ENCODE measurements at places on chromosomes 6 and 20. TPM values are rescaled to one million over a fixed set of nuclear protein-coding genes. Genes with fewer than 3 reads are reported as not detected.

The FAM83C gene
- not detected for polyA plus RNA-seq

The TMC2 gene
- not detected for polyA plus RNA-seq

The BANF2 gene
- not detected for polyA plus RNA-seq

DNA sequence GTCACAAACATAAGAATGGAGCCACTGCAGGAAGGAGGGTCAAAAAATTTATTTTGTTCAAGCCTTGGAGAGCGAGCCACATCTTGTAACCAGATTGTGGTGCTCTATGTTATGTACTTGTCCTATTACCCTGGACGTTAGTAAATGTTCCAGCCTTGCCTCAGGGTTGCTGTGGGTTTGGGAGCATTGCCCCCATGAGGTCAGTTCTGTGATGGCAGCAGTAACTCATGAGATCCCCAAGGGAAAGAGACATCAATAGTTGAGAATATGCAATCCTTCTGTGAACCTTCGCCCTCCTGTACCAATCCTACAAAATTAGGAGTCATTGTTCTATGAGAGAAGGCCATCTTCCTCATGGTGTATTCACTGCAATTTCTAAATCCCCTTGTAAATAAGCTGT is 16.4 kb upstream of the CFAP206 start:
- DNase-seq: no peak

GRCh38 chr6:41258196-41258493 is 28.3 kb downstream of the TREM1 start:
- no peak for DNase-seq

DNA sequence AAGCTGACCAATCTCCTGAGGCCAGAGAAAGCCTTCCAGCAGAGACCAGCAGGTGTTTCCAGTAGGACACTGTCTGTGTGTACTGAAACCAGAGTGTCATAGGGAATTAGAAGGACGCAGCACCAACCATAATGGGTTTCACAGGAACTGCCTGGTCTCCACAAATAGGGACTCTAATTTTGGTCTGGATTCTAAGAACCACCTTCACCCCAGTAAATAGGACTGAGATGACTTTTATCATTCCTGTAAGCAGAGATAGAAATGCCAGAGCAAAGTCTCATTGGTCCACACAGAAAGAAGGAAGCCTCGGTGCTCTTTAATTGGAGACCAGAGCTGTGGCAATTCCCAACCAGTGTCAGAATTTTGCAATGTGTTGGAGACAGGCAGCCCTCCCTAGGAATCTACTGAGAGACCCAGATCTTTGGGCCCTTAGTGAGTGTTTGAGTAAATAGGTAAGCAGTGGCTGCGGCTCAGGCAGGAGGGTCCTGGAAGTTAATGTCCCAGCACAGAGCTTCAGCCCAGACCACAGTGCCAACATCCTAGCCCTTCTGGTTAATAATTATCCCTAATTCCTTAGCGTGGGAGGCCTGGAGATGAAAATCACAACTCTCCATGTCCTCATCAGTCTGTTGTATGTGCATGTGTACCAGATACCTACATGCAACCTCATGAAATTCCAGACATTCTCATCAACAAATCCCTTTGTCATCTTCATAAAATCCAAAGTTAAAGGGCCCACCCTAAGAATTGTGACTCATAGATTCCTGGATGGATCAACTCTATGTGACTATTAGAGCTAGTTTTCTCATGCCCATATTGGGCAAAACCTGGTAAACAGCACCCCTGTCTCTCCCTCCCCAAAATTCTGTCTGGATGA is 81.2 kb downstream of the UNC5CL start:
- DNase-seq: peak; percentile 83

DNA sequence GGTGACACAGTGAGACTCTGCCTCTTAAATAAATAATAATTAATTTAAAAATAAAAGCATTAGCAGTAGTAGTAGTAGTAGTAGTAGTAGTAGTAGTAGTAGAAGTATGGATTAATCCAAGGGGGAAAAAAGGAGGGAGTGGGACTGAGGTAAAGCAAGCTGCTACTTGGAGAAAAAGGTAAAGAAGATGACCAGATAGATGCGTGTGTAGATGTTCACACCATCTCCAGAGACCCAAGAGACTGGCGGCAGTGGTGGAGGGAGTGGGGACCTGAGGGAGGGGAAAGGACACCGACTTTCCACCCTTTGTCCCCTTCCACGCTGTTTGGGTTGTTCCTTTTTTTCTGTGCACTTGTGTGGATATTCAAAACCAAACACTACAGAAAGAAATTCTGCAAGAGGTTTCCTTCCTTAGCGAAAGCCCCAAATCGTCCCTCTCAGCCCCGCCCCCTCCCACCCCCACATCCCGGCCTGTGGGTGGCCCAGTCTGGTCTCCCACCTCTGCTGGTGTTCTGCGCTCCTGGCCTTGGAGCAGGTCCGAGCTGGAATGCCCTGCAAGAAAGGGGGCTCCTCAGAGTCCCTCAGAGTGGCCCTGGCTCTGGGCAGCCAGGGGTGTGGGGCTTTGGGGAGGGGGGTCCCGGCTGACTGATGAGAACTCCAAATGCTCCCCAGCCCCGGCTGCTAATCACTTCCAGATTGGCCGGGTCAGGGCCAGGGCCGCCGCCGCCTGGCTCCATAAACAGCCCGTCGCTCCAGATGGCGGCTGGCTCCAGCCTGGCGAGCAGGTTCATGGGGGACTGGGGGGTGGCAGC is 60.2 kb downstream of the UBE2V1 start:
- DNase-seq: no peak

- no peak for DNase-seq
Measured at GRCh38 chr6:136226027-136226673, 24.0 kb downstream of the MTFR2 start.

DNA sequence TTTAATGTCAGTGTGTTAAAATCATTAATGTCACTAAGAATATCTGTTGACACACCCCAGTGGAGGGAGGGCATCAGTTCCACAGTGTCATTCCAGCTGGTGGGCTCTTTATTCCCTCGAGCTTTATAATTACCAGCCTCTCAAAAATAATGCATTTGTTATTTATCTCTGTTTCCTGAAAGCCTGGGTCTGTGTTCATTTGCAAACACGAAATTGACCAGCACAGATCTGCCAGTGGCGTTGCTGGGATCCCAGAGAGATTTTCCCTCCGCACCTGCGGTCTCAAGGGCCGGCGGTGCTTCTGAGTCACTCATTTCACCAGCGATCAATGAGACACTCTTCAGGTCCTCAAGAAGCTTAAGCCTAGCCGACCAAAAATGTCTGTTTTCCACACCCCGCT is 5.7 kb upstream of the PYGB start:
- DNase-seq: no peak

- DNase-seq: peak; percentile 58
Measured at GRCh38 chr20:41587956-41588355, 30.2 kb downstream of the CHD6 start.

DNA sequence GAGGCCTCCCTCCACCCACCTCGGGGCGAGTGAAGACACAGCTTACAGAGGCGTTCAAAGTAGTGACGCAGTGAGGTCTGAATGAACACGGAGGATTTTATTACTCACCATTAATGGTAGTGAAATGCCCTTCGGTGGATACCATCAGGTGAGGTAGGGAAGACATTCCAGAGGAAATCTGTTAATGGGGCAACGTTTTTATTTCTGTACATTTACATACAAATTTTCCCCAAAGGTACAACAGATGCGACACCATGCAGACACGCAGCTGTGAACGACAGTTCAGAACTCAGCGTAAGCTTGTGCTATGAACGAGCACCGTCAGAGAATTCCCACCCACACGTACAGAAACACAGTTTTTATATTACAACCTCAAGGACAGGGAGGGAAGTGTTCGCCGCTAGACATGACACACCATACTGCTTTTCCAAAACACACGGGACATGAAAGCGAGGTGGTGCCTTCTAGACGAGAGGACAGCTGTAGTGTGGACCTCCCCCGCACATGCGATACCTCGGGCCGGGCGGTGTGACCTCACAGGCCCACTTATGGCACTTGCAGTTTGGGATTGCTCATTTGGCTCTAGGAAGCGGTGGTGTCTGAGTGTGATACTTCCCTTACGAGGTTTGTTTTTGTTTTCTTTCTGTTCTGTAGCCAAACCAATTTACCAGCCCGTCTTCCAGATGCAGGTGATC is 10.7 kb downstream of the PSMG4 start:
- DNase-seq: no peak

DNA sequence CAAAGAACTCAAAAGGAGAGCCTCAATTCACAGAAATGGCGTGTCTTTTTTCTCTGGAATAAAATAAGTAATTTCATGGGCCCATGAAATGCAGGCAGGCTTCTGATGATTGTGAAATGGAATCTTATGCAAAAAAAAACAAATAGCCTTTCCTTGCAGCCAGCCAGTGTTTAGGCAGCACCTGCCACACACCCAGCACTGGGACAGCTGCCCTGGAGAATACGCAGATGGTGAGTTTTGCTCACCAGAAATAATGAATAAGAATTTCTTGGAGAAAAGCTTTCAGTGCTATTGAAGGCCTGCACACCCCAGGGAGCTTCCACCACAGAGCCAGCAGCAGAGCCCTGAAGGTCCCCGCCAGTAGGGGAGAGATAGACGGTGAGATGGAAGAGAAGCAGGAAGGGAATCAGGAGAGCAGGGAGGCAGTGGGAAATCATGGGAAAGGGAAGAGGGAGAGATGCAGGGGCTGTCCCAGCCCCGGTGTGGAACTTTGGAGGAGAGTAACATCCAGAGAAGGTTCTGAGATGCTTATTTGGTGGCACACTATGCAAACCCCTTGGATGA is 54.9 kb downstream of the PXDC1 start:
- DNase-seq: no peak

DNA sequence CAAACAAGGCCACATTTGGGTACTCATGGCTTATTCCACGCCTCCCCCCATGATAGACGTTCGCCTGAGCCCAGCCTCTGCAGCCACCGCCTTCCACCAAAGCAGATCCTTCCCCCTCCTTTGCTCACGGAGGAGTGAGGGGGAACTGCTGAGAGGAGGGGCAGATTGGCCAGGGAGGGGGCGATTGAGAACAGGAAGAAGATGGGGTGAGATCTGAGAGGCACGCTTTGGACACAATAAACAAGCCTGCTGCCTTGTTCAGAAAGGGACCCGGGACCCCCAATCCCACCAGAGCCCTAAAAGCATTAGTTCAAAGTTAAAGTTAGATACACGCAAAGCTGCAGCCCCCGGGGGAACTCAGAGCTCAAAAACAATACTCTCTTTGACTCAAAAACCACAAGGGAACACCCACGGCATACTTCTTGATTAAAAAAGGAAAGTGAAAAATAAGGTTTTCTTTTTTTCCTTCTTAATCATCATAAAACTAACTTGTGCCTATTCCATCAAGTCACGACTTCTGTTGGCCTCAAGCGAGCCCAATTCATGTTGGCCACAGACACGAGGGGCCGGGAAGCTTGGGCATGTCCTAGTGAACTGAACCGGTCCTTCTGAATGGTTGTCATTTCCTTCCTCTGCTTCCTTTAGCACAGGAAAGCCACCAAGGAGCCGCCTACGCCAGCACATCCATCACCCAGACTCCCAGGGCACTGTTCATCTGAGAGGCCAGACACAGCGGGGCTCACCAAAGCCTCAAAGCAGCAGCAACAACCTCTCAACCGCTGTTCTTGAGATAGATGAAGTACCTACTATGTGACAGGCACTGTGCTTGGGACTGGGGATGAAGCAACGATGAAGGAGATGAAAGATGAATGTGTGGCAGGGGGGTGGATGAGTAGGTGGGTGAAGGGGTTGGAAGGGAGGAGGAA is 44.7 kb downstream of the NFATC2 start:
- no peak for DNase-seq

DNA sequence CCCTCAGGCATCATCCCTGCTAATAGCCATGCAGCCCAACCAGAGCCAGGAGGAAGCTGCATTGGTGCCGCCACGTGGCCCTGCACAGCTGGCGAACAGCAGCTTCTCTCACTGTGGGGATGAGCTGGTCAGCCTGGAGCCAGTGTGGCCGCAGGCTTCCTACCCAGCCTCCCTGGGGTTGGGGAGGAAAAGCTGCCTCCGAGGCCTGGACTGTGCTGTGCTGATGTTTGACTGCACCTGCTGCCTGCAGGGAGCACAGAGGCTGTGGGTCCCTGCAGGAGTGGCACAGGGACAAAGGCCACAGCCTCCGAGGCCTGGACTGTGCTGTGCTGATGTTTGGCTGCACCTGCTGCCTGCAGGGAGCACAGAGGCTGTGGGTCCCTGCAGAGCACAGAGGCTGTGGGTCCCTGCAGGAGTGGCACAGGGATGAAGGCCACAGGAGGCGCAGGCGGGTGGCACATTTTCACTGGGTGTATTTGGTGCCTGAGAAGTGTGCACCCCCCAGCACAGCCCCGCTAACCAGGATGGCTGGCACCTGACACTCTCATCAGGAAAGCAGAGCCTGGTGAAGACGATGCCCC is 83.9 kb downstream of the DLL1 start:
- no peak for DNase-seq

DNA sequence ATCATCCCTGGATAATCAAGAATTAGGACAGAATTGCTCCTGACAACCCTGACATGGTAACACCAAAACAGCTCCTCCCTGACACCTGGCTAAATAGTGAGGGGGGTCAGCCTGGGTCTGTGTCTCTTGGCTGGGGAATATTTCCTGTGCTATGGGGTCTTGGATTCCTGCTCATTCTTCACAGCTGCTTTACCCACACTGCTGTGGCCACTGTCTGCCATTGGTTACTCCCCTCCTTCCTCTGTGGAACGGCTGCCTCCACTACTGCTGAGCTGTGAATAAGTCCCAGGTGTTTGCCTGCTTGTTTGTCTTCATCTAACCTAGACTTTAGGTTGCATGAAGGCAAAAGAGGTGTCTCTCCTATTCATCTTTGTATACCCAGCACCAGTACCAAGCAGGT is 33.9 kb upstream of the TXLNB start:
- no peak for DNase-seq
